NCI-H526 (cell line): ENCODE measurements at places on chromosomes 16 and 17.
A peak's percentile ranks its signal among the peaks of the same experiment; 100 is the strongest.

DNA sequence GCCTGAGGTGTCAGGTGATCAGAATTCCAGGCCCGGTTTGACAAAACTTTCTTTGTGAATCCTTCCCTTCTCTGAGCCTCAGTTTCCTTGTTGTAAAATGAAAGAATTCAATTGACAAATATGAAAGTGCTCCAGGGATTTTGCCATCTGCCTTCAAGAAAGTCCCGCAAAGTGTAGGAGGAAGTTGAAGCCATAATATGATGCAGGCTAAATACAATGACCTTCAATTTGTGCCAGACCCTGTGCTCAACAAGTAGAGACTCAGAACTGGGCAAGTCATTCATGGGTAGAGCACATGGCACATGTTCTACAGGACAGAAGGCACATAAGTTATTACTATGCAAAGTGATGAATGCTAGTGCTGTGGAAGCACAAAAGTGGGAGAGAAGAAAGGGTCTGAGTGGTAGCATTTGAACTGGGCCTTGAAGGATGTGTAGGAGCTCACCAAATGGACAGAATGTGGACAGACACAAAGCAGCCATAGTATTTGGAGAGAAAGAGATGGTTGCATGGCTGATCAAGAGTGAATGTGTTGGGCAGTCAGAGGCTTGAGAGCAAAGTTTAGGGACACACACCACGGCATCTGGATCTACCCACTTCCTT lies 2.4 kb upstream of the SCIMP start:
- no peak for DNase-seq

DNA sequence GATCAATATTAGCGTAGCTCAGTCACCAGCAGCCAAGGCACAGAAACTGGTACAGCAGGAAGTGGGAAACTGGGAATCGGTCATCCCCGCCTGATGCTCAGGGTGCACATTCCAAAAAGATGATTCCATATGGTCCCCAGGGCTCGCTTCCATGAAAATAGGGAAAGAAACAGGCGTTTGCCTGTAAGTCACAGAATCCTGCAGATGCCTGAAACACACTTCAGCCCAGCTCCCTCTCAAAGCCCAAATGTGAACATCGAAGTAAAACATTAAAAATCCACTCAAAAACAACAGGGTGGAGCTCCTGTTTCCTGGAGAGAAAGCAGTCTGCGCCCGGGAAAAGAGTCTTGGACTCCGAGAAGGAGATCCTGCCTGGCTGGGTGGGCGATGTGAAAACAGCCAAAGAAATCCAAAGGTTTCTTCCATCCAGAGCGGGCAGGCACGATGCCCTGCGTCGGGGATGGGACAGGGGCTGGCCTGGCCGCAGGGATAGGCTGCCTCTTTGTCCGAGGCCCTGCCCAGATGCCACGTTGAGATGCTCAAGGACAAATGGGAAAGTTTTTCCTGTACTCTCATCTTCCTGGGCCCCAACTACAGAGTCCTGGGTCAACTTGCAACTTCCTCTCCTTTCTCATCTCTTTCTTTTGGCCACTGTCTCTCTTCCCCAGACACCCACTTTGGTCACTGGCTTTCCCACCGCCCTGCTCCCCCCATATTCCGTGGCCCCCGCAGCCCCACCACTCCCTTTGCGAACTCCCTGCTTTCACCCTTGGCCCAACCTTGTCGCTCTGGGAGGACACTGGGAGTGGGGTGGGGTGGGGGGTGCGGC lies 743 bp downstream of the WIPI1 start:
- DNase-seq: peak; percentile 56

DNA sequence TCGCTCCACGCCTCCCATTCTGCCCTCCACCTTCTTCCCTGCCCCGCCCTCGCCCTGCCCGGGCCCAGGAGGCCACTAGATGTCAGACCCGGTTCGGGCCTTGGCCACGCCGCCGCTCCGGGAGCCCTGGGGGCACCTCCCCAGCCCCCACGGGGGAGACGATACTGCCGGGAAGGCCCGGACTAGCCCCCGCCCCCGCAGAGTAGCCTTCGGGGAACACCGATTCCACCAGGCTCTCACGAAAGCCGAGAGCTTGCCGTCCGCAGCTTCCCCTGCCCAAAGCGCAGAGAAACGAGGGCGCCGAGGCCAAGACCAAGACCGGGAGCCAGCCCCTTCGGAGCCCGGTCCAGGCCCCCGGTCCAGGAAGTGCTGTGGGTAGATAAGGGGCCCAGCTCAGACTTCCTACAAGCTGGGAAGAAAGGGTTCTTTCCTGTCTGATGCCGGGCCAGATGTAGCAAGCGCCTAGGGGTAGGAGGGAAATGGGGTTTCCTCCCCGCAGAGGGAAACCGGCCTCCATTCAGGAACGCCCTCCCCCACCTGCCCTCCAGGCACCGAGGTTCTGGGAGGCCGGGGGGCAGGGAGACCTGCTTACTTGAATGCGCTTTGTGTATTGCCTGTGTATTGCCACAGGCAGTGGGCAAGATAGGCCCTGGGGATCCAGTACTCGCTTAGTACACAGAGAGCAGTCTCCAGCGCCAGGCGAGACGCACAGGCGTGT lies 806 bp upstream of the CYB561 start:
- peak; percentile 4 for DNase-seq

DNA sequence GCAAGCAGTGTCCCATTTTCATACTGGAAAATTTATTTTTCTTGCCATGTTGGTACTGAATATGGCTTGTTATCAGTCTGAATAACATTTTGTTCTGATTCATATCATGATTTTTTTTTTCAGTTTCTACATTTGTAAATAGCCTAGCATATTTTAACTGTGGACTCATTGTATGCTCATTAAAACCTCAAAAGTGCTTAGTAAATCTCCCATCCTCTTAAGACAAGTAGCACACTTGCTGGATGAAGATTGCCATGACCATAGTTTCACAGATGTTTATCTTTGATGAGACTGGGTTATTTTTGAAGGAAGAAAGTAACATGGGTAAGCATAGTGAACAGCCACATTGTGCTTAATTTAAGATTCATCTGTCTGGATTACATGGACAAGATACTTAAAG lies 878 bp downstream of the KRT10 start:
- no peak for DNase-seq

DNA sequence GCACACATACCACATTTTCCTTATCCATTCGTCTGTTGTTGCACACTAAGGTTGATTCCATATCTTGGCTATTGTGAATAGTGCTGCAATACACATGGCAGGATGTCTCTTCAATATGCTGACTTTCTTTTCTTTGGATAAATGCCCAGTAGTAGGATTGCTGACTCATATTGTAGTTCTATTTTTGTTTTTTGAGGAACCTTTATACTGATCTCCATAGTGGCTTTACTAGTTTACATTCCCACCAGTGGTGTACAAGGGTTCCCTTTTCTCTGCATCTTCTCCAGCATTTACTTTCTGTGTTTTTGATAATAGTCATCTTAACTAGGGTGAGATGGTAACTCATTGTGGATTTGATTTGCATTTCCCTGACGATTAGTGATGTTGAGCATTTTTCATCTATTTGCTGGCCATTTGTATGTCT lies 118.1 kb downstream of the STXBP4 start:
- no peak for DNase-seq

DNA sequence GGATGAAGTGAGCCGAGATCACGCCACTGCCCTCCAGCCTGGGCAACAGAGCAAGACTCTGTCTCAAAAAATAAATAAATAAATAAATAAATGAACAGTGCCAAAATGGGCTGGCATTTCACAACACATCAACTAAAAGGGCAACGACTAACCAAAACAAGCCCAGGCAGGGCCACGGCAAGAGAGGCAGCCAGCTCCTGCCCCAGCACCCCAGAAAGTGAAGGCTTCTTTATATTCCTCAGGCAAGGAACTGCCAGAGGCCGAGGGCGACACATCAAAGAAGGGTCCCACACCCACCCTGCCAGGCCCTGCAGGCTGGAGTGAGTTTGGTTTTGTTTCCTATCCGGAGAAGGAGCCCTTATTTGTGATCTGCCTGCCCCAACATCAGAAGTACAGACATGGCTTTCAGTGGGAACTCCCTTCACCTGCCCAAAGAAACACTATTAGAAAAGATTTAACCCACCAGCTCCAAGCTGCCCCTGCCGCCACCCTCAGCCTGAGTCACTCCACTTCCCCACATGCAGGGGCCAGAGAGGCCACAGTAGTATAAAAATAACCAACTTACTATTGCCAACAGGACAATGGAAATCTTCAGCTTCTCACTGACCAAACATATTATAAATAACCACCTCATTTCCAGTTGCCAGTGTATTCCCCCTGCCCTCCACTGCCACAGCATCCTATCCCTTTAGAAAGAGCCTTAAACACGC lies 8.0 kb downstream of the FBXO31 start:
- DNase-seq: no peak

- DNase-seq: no peak
These were observed 26.7 kb downstream of the DNAH9 start for GRCh38 chr17:11624976-11625375.

DNA sequence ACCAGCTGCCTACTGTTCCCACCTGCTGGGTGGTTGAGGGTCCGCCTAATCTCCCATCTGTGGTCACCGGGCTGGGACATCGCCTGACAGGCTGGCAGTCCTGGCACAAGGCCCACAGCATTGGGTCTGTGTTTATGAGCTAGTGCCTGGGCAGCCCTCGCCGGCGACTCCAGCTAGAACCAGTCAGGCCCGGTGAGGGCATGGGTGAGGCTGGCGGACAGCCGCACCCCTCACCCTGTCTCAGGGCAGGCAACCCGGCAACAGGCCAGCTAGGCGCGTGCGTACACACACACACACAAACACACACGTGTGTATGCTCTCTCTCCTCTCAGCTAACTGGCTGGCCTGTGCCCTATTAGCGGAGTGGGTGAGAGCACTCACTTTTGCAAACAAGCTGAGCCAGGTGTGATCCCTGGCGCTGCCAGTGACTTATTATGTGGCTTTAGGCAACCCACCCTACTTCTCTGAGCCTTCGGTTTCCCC lies 10.4 kb downstream of the HSD11B2 start:
- no peak for DNase-seq

- DNase-seq: no peak
These were observed 37.9 kb downstream of the CMIP start for GRCh38 chr16:81482329-81483063.

- DNase-seq: no peak
These were observed 40.4 kb downstream of the TANGO6 start for GRCh38 chr16:68883685-68884084.

GRCh38 chr16:72620348-72620747 lies 427.6 kb downstream of the ZFHX3 start:
- DNase-seq: no peak

GRCh38 chr16:68417711-68418301 lies 30.5 kb downstream of the SMPD3 start:
- no peak for DNase-seq

GRCh38 chr17:52297230-52298010 lies 138.9 kb upstream of the CA10 start:
- no peak for DNase-seq

DNA sequence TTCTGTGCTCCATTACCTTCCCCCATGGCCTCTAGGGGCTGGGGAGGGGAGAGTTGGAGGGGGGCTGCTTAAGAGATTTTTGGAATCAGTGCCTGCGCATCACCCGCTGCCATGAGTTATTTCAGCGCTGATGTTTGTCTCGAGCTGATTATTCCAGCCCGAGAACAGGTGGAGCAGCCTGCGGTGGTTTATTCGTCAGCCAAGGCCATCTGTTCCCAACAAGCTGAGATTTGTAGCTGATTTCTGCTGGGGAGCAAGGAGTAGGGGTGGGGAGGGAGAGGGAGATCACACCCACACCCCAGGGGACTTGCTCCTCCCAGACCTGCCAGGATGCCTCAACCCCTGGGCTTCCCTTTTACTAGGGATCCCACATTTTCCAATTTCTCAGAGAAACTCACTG lies 23.1 kb downstream of the PIPOX start:
- no peak for DNase-seq

GRCh38 chr17:14058051-14058450 lies 11.3 kb upstream of the COX10 start:
- DNase-seq: no peak

- no peak for DNase-seq
These were observed 15.0 kb upstream of the SLC38A10 start for GRCh38 chr17:81309859-81310839.

- DNase-seq: no peak
These were observed 135.4 kb downstream of the TMEM132E start for GRCh38 chr17:34714475-34715410.

DNA sequence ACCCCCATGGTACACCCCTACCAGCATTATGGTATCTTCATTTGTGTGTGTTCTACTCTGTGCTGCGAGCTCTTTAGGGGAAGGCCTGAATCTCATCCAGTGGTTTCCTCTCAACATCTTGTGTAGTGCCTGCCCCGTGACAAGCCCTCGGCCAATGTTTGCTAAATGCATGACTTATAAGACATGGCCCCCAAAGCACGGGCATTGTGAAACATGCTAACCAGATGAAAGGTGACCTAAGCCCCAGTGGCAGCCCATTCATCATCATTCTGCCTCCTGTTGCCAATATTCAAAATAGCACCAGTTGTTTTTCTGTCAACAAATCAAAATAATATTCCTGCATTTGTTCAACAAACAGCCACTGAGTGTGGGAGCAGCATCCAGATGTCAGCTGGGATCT lies 108.8 kb upstream of the HSBP1 start:
- no peak for DNase-seq

- DNase-seq: no peak
These were observed 37.9 kb upstream of the ADCY7 start for GRCh38 chr16:50228364-50228868.

GRCh38 chr17:60392845-60393702 lies 1.1 kb upstream of the USP32 start:
- peak; percentile 53 for DNase-seq

GRCh38 chr16:1942047-1942809 lies 771 bp downstream of the MSRB1 start:
- no peak for DNase-seq

DNA sequence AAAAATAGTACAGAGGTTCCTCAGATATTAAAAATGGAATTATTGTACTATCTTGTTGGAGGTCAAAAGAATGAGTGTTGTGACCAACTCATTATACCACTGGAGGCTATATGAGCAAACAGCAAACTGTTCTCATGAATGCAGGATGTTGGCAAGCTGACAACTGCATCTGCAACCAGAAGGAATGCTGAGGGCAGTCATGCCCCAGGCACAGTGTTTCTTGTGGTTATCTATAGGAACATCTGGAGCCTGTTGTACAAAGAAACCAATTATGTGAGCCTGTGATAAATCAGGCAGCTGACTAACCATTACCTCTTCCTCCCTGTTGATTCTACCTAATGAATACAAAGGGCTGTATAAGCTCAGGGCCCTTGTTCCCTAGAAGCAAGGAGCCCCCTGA lies 2057.1 kb downstream of the TP53TG3F start:
- DNase-seq: no peak

DNA sequence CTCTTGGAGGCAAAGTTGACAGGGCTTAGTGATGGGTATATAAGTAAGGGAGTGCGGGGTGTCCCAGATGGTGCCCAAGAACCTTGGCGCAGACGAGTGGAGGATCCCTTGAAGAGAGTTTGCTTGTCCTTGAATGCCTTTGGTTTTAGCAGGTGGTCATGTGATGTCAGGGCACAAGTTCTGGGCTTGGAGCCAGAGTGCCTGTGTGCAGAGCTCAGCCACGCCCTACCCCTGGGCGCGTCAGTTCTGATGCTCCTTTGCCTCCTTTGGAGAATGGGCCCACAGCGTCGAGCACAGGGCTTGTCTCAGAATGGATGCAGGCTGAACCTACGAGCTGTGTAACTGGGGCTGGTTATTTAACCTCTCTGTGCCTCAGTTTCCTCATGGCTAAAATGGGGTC lies 412.2 kb upstream of the EEF2KMT start:
- DNase-seq: no peak
